ENCODE measurements at places on chromosomes 4 and X.

DNA sequence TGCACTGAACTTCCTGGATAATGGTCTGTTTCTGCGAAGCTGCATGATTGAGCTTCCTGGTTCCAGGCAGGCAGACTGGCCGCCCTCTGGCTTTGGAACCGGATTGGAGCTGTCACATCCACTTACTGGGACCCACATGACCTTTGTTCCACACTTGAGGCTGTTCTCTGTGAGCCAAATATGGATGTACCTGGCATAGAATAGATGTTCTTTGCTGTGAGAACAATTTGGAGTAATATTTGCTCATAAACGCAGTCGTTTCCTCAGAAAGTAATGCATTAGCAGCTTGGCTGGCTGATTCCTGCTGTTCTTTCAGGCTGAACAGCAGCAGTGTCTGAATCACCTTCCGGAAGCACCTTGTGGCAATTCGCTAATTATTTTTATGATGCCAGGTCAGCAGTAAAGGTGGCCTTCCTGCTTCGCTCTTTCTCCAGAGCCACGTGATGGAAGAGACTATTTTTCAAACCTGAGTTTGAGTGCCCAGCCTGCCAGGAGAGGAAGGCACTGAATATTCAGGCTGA lies 78.1 kb upstream of the BOD1L1 start:
- no peak for DNase-seq

- DNase-seq = no peak
Observed at GRCh38 chr4:150235808-150236271, 157.6 kb downstream of the DCLK2 start.

GRCh38 chr4:26126143-26126718 lies 194.6 kb upstream of the RBPJ start:
- DNase-seq = no peak

DNA sequence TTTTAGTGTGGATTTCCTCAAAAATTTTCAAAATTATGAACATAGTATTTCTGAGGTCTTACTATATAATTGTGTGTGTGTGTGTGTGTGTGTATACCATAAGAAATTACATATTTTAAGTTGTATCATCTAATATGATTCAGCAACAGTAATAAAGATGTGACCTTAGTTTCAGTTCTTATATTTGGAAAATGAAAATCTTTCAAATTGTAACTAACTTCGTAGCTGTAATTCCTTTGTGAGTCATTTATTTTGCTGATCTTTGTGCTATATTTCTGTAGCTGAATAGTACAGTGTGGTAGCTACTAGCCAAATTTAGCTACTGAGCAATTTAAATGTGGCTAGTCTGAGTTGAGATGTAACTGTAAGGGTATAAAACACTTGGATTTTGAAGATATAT lies 116.4 kb downstream of the RAP1GDS1 start:
- DNase-seq = no peak

DNA sequence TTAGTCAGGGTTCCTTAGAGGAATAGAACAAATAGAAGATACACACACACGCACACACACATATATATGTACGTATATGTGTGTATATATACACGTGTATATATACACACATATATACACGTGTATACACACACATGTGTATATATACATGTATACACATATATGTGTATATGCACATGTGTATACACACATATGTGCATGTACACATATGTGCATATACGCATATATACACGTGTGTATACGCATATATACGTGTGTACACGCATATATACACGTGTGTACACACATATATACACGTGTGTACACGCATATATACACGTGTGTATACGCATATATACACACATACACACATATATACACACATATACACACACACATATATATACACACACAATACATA lies 41.5 kb downstream of the ASMT start:
- no peak for DNase-seq

DNA sequence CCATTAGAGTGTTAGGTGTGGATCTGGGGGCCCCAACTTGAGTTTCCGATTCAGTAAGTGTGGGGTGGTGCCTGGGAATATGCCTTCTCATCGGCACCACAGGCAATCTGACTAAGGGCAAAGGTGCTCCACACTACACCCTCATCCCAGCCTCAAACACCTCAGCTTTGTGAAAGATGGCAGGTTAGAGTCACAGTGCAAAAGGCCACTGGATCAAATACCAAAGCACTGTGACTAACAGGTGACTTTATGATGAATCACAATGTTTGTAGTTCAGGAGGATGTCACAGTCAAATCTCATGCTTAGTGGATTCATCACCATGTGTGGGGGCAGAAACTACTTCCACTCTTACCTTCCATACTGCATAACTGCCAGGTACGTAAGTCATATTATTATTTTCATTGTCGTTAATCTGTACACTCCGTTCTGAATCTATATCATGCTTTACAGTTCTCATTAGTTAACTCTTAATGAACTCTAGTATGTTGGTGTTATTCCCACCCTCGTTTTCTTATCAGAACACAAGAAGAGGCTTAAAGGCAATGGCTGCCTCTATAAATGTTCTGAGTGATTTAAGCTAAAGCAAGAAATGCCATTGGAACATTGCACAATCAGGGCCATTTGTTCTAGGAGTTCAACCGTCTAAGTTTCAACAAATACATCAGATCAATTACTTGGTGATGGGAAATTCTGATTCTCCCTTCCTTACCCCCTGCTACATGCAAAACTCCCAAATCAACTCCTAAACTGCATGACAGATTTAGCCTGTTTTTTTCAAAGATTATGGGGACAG lies 50.2 kb downstream of the PRKG2 start:
- DNase-seq = no peak

DNA sequence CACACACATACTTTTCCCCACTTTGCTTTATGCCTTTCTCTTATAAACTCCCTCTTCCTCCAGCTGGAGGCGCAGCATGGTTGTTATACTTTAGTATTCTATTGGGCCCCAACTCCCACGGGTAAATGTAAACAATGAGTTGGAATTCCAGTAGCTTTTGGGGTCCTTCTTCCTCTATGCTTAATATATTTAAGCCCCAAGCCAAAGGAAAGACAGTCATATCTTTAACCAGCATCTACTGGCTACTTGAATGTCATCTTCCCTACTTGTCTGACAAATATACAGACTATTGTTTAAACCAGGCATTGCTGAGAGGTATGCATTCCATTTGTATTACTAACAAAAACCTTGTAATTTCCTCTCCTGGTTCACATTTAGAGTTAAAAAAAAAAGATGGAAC lies 72.9 kb downstream of the WDR19 start:
- no peak for DNase-seq

GRCh38 chr4:168152837-168153500 lies 60.6 kb downstream of the ANXA10 start:
- no peak for DNase-seq

GRCh38 chr4:123250843-123251242 lies 145.8 kb upstream of the SPRY1 start:
- DNase-seq = no peak

GRCh38 chrX:99857455-99857854 lies 552.6 kb downstream of the PCDH19 start:
- DNase-seq = no peak

DNA sequence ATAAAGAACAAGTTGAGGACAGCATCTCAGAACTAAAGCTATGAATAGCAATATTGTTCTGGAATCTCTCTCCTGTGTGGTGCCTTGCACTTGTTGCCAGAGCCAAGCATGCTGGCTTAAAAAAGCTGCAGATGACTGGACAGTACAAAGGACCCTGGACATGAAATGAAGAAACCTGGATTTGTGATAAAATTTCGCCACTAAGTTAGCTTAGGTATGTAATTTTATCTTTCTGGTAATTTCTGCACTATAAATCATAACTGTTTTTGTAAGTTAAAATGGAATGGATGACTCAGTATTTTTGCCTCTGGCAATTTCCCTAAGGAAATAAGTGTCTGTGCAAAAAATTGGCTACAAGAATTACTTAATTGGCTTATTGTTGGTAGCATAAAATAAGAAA lies 317.2 kb downstream of the CAMK2D start:
- DNase-seq = no peak

DNA sequence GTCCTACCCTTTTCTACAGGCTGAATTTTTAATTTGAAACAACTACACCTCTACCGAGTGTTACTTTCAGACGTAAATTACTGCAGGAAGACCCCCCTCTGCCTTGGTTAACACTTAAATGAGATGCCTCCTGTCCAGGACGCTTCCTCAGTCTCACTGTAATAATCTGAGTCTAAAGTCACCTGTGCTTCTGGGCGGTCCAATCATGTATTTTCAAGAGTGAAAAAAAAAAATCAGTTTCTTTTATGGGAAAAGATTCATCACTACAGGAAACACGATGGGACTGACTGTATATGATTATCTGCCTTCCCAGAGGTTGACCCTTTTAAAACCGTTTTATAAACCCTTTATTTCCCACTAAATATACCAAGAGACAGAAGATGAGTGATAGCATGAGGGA lies 776 bp downstream of the RBM47 start:
- no peak for DNase-seq

DNA sequence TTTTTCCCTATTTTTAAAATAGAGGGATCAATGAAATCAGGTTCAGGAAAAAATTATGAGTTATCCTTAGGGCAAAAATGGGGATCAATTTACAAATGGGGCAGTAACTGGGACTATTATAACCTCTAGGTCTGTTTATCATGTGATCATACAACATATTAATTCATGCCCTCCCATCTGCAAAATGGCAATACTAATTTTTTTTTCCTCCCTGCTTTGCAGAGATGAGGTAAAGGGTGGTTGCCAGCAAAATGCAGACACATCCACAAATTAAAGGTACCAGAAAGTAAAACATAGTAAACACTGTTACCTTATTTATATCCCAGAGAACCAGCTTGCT lies 467 bp downstream of the HSD17B11 start:
- no peak for DNase-seq

- no peak for DNase-seq
Observed at GRCh38 chr4:152344001-152344400, 191.9 kb downstream of the FBXW7 start.

DNA sequence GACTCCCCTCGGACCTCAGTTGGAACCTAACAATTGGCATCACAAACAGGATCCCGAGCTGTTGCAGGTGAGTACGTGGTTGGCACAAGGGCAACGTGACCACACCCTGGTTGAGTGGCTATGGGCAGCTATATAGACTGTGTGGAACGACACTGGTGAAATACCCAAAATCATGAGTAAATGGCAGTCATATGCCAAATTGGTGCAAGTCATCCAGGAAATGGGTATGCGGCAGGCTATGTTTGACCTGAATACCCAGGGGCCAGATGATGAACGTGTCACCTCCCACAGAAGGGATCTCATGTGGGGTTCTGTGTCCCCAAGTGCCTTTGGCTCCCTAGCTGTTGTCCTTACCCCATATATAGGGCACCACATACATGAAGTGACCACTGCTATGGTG lies 53.2 kb upstream of the CCDC149 start:
- DNase-seq = no peak

DNA sequence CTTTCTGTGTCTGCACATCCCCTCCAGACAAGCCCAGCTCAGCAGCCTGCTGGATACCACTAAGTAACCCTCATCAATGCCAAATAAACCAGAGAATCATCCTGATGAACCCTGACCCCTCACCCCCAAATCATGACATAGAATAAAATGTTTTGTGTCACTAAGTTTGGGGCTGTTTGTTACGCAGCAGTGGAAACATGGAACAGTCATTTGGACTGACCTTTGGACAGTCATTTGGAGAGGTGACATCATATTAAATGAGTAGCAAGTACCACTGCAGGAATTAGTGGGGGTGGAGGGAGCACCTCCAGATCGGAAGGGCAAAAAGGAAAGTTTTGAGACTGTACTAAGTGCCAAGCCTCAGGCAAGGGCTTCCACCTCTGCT lies 55.6 kb upstream of the MSX1 start:
- no peak for DNase-seq

GRCh38 chr4:3293401-3294391 lies 875 bp downstream of the RGS12 start:
- no peak for DNase-seq

- no peak for DNase-seq
Observed at GRCh38 chr4:55125087-55125721, at the start of gene KDR. KDR (minus strand) TSS chr4:55125595; CDS start chr4:55125293, 302 bp downstream.

DNA sequence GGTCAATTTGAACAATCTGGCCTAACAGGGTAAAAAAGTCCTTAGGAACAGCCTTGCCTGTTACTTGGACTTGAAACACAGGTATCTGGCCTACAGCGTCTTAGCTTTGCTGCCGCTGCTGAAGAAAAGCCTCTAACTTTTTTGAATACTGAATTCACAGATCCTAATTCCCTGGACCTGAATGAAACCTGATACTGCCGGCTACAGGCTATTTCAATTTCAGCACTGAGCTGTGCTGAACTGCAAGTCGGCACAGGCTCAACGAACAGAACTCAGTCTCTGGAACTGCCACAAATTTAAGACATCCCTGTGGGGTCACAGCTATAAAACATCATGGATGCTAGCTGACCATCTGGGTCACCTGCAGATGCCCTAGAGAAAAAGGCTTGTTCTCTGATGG lies 7.2 kb downstream of the NR0B1 start:
- no peak for DNase-seq

DNA sequence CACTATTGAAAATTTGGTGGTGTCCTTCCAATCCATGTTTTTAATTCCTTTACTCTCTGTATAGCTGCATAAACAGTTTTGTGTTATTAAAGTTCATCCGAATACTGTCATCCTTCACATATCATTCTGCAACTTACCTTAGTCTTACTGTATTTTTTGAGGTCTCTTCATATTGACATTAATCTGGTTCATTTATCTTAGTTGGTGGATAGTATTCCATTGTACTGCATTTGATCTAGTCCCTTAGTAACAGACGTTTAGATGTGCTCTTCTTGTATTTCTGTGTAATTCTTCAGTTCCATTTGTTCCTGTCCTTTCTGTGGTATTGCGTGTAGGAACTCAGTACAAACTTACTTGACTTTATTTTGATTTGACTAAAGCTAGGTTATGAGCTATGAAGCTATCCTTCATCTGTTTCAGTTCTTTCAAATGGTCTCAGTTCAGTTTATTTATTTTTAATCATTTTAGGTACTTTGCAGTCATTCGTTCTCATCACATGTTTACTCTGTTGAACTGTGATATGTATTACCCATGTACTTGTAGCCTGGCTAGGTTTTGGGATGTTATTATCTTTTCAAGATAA lies 41.3 kb downstream of the RAPGEF2 start:
- no peak for DNase-seq

DNA sequence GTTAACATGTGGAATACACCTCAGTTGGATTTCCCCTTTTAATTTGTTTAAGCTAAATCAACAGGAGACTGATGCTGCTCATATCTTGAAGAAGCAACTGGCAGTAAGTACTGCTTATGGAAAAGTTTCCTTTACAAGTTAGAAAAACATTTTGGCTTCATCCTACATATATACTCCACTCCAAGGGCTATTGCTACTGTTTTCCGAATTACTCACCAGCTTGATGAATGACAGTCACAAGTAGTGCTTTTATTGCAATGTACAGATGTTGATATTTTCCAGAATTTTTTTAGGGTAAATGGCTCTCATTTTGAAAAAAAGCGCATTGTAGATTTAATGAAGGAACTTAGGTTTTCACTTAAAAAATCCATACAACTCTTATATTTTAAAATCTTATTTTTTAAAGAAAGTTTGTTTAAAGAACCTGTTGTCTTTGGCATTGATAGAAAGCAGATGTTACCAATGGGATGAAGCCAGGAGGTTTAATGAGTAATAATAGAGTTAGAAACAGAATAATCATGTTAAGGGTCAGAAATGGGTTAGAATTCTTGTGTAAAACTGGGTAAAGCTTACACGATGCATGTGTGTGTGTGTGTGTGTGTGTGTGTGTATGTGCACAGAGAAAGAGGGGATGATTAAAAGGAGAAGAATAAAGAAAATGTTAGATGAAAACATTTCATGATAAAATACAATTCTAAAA lies 272.9 kb downstream of the CFAP299 start:
- no peak for DNase-seq
